ENCODE measurements at places on chromosomes 13 and 19. TPM values are rescaled to one million over a fixed set of nuclear protein-coding genes. Genes with fewer than 3 reads are reported as not detected.

LGALS4 gene
- 1.1 TPM for total RNA-seq

IGFL2 gene
- total RNA-seq, result not detected

NLRP4 gene
- total RNA-seq, result not detected

CDX2 gene
- total RNA-seq, result not detected

C2CD4C gene
- 0.09 TPM for total RNA-seq

ERICH4 gene
- total RNA-seq, result not detected

FBXO17 gene
- total RNA-seq, result not detected

BRCA2 gene
- 49.0 TPM for total RNA-seq

DNA sequence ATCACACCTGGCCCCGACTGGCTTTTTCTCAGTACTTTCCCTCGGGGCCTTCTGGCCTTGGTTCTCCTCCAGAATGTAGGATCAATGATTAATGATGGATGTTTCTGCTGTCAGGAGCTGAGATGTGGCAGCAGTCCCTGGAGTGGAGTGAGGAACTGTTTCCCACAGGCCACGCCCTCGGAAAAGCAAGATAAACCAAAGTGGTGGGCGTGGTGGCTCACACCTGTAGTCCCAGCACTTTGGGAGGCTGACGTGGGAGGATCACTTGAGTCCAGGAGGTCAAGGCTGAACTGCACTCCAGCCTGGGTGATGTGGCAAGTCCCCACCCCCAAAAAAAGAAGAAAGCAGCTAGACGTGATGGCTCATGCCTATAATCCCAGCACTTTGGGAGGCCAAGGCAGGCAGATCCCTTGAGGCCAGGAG is 7.1 kb upstream of the SHFL start:
- DNase-seq, result no peak

GRCh38 chr13:24022568-24022967 is 125.3 kb upstream of the C1QTNF9B start:
- DNase-seq, result no peak

DNA sequence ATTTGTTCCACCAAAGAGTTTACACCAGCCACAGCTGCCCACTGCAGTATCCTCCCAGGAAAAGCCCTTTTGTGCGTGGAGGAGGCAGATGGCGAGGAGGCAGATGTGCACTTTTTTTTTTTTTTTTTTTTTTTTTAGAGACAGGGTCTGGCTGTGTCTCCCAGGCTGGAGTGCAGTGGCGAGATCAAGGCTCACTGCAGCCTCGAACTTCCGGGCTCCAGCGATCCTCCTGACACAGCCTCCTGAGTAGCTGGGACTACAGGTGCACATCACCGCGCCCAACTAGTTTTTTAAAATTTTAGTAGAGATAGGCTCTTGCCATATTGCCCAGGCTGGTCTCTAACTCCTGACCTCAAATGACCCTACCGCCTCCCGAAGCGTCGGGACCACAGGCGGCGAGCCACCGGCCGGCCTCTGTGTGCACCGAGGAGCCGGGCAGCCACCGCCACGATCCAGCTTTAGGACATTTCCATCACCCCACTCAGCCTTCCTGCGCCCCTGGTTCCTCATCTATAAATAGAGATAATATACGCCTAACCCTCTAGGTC is 563 bp upstream of the PDCD5 start:
- DNase-seq, result no peak

DNA sequence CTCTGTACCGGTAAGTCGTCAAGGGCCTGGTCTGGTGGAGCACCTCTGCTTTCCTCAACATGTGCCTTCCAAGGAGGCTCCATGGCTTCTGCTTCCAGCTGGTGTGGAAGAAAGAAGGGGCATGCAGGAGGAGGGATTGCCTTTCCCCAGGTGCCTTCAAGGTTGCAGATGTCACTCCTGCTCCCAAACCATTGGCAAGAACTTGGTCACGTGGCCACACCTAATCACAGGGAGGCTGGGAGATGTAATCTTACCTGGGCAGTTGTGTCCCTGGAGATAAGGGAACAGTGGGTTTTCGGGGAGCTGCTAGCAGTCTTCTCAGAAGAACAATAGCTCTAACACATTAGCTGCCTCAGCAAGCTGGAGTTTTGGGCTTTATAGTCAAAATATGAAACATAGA is 9.7 kb upstream of the GPR18 start:
- DNase-seq, result no peak

GRCh38 chr19:38977445-38978325 is 2.1 kb upstream of the FBXO17 start:
- DNase-seq, result peak; percentile 85

- DNase-seq, result no peak
These were observed 272.6 kb downstream of the EFNB2 start for GRCh38 chr13:106262886-106263285.

DNA sequence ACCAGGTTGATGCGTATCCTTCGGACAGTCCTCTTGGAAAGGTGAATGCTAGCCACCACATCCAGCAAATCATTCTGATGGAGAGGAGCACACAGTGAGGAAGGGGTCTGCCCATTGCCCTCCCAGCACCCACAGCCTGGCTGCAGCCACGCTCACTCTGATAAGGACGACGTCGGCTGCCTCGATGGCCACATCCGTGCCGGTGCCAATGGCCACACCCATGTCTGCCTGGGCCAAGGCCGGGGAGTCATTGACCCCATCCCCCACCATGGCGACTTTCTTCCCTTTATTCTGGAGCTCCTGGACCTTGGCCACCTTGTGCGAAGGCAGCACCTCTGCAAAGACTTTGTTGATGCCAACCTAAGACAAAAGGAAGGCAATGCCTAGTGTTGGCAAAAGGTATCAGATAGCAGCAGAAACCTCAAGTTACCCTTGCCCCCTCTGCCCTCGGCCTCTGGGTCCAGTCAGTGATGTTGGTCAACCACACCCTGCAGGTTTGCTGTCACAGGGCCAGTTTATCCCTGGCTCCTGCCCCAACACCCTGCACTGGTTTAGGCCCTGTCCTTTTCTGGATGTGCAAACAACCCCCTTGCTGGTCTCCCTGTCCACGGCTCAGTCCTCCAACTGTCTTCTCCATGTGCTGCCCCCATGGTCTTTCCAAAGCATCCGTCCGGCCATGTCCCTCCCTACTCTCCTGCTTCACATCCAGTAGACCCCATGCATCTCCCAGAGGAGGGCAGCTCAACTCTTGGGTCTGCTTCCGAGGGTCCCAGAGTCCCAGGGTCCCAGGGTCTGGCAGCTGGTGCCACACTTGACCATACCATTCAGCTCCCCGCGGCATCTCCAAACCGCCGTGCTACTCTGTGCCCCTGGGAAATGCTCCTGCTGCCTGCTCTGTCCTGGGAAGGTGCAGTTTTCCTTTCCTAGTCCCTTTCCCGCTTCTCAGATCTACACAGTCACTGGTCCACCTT is 73.6 kb downstream of the ATP7B start:
- no peak for DNase-seq

GRCh38 chr19:40191836-40192646 is 815 bp downstream of the MAP3K10 start:
- DNase-seq, result peak; percentile 41

DNA sequence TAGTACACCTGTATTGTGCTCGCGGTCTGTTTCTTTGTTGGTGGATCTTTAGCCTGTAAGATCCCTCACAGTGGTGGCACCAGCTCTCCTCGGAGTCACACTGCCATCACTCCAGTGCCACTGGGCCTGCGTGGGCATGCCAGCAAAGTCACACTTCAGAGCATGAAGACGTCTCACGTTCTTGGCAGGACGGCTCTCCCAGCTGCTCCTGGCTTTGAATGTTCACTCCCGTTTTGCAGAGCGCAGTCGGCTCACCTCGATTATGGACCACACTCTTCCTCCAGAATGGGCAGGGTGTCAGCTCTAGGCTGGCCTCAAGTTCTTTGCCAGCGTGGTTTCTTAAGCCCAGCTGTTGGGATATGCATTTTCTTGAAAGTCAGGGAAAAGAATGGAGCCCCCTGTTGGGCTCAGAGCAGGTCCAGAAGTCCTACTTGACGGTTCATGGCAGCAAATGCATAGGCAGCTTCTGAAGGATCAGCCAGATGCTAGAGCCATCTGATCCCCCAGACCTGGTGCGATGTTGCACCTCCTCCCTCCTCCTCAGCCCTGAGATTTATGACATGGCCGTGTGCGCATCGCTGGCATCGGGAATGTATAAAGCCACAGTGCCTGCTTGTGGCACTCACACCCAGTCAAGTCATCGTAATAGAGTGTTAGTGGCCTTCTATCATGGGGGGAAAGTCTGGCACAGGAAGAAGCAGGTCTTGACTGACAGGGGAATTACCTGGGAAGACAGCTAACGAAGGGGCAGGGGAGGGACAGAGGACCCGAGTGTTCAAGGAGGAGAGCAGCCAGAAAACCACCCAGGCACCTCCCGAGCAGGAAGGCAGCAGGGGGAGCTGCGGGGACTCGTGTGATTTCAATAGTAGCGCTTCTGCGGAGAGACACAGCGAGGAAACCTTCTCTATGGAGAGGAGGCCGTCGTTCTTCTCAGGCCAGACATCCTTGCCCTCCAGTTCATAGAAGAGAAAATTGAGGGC is 40.2 kb upstream of the NPAS1 start:
- no peak for DNase-seq

DNA sequence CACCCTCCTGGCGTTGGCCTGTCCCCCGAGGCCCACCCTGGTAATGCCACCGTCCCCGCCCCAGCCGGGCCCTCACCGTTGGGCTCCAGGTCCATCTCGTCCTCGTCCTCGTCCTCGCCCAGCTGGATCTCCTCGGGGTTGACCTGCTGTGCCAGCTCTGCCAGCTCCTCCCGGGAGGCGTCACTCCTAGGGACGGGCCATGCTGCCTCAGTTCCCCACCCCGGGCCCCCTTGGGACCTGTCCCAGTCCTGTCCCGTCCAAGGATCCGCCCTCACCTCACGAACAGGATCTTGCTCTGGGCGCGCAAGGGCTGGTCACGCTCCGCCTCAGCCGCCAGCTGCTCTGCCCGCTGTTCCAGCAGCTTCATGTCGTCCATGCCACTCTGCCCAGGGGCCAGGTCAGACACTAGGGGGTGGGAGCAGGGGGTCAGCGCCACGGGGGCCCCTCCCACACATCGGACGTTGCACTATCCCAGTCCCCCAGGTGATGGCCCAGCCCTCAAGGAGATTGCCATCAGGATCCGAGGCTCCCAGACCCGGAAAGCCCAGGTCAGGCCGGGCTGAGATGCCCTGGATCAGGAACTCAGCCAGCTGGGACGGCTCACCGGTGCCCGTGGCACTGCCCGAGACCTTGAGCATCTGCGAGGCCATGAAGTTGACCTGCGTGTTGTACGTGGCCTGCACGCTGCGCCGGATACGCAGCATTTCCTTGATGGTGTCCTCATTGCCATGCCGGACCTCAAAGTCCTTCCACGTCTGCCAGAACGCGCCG is 9.5 kb downstream of the XAB2 start:
- DNase-seq, result no peak

DNA sequence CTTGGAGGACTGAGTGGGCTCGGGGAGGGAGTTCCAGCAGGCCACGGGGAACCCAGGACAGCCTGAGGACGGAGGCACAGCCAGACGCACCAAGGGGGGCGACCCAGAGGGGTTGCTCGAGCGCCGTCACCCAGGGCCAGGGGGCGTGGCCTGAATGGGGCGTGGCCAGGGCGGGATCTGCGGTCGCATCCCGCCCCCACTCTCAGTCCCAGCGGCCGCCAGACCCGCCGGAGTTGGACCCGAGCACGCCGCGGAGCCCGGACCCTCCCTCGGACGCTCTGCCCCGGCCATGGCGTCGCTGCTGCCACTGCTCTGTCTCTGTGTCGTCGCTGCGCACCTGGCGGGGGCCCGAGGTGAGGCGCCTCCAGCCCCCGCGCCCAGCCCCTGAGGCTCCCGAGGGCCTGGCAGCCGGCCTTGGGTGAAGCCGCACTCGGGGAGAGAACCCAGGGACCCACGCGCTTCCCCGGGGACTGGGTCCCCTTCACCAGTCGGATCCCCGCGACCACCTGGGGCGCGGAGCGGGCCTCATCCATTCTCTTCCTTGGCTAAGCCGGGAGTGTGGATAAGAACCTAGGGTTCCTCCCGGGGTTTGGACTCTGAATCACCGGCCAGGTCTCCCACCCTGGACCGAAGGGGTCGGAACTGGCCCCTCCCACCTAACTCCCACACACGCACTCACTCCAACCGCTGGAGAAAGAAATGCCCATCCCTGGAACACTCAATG is at the start of gene CILP2:
CILP2 (plus strand) TSS at position 205 of the 724 bp plus-strand sequence; CDS start at position 290, 85 bp downstream.
- peak; percentile 62 for DNase-seq

GRCh38 chr13:109672545-109672944 is 113.8 kb downstream of the IRS2 start:
- DNase-seq, result no peak

DNA sequence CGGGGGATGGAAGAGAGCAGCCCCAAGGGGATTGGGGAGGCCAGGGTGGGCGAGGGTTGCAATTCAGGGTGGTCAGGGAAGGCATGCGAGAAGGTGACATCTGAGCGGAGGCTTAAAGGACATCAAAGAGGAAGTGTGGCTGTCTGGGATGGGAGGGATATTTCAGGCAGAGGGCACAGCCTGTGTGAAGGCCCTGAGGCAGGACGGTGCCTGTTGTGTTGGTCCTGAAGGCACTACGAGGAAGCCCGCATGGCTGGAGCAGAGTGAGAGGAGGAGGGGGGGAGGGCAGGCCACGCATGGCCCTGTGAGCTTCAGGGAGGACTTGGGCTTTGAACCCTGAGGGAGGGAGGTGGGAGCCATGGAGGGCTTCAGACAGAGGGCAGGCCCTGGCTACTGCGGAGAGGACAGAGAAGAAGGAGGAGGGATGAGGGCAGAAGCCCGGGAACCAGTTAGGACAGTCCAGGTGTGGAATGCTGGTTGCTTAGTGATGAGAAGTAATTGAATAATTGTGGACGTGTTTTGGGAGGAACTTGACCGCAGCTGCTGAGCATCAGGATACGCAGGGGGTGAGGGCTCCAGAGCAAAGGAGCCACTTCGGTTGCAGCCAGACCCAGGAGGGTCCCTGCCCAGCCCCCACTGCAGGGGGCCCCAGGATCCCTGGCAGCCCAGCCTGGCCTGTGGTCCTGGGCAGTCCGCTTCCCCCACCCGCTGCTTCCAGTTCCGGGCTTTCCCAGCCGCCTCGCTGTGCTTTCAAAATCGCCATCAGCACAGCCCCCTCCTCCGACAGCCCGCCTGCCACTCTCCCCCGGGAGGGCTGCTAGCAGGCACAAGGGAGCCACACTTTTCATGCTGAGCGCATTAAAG is 6.2 kb downstream of the TLE6 start:
- DNase-seq, result no peak

- no peak for DNase-seq
These were observed 3.0 kb downstream of the ZMYM2 start for GRCh38 chr13:19961489-19961888.

- no peak for DNase-seq
These were observed 1000.6 kb downstream of the OLFM4 start for GRCh38 chr13:54029226-54029625.

GRCh38 chr19:52138278-52138982 is 1.3 kb downstream of the ZNF616 start:
- peak; percentile 56 for DNase-seq

GRCh38 chr13:46595136-46595884 is 42.3 kb downstream of the LRCH1 start:
- no peak for DNase-seq

GRCh38 chr19:28633319-28634018 is 579.5 kb downstream of the UQCRFS1 start:
- peak; percentile 74 for DNase-seq
